ENCODE measurements at places on chromosomes 2 and 18.

GRCh38 chr18:80183273-80184050, 63.9 kb downstream of the PARD6G start:
- DNase-seq: no peak

DNA sequence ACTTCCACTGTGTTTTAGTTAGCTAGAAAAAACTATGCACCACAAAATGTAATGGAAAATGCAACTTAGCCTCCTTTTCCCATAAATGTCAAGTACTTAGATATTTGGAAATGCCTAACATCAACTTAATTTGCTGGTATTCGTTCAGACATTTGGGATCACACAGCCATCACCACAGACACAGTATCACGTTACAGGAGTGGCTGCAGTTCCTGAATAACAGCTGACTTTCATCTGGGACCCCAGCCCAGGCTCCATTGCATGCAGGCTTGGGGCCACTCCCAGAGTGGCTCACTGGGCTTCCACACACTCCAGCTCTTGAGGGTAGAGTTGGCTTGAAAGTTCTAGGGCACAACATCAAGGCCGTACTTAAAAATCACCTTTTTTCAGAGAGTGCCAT, 9.3 kb downstream of the TMEM182 start:
- no peak for DNase-seq

- no peak for DNase-seq
These were observed 124.3 kb downstream of the RBMS1 start for GRCh38 chr2:160368988-160369930.

DNA sequence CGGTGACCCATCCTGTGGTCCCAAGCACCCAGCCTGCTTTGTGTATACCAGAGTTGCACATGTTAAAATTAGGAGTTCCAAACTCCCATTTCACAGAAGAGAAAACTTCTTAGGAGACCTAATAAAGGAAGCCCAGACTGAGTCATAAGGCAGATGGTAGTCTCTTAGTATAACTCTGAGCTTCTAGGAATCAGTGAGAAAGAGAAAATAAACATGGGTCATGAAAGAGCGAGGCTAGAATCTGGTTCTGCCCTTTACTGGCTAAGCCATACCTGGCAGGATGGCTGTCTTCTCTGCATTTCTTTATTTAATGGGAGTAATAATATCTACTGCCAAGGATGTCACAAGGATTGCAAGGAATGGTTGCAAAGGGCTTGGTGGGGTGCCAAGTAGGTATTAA, 101.2 kb upstream of the TRIB2 start:
- no peak for DNase-seq

- DNase-seq: no peak
These were observed 19.7 kb downstream of the MXD1 start for GRCh38 chr2:69934614-69934908.

GRCh38 chr2:98155716-98156115, 68.7 kb downstream of the VWA3B start:
- no peak for DNase-seq

All from activated T-cell treated with anti-CD3 and anti-CD28 coated beads, Interleukin-2, amount 50 U/mL, for 48 hours (primary cell).